ENCODE measurements at places on chromosomes 3 and 15.

GRCh38 chr15:41513506-41514227 is at the start of gene LTK:
Gene LTK, minus strand, starts transcription at chr15:41513827. Its CDS starts 118 bp downstream, at chr15:41513709.
- DNase-seq, result no peak

DNA sequence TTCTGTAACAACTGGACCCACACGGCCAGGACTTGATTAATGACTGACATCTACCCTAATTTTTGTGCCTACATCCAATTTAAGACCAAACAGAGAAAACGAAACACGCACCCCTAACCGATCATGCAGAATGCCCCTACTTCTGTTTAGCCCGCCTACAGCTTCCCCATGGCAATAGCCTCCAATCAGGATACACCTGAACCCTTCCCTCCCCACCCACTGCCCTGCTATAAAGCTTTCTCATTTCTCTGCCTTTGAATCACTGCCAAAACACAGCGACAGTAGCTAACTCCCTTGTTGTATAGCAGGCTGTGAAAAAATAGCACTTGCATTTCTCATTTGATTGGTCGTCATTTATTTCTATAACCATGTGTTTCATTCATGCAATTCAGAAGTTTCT is 45.2 kb upstream of the DPPA4 start:
- no peak for DNase-seq

DNA sequence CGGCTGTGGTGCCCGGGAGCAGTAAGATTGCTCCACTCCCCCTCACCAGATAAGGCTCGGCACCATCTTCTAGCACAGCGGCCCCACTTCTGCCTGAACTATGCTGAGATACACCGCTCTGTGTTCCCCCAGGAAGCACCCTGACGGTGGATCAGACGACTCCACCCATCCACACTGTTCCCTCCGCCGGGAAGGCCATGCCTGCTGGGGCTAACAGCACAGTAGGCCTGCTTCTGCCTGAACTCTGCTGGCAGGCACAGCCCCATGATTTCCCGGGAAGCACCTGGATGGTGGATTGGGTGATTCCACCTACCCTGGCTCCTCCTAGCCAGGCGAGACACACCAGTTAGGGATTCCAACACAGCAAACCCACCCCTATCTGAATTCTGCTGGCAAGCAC is 36.3 kb upstream of the PPM1L start:
- DNase-seq, result no peak

DNA sequence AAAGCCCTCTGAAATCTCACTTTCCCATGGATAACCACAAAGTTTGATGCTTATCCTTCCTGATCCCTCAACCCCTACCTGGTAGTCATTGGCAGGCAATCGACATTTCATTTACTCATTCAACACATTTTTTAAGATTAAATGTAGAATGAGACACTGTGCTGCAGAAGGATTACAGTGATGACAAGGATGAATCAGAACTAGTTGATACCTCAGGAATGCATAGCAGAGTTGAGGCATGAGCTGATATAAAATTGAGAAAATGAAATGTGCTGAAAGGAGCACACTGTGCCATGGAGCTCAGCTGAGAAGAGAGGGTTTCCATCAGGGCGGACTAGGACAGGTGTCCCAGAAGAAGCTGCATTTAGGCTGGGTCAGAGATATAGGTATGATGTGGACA is 48.9 kb upstream of the ACTL6A start:
- DNase-seq, result no peak

GRCh38 chr15:29352402-29352801 is 82.8 kb upstream of the NSMCE3 start:
- no peak for DNase-seq

DNA sequence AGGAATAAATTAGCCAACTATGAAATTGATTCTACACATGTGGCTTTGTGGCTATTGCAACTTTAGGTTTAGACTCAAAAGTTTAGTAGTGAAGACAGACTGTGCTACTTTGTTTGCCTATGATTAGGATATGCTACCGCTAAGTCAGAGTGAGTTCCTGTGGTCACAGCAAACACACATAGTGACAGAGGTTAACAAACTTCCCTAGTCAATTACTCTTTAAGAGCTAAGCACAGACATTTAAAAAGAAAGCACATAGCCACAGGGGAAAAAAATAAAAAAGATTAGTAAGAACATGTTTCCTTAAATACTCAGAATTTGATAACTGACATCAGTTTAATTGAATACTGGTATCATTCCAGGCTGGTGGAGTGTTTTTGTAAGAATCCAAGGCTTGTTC is 207.1 kb downstream of the GBE1 start:
- DNase-seq, result no peak

GRCh38 chr3:11494131-11494916 is 149.4 kb downstream of the VGLL4 start:
- DNase-seq, result no peak

- no peak for DNase-seq
Observed at GRCh38 chr3:107236655-107237337, 140.4 kb upstream of the CCDC54 start.

DNA sequence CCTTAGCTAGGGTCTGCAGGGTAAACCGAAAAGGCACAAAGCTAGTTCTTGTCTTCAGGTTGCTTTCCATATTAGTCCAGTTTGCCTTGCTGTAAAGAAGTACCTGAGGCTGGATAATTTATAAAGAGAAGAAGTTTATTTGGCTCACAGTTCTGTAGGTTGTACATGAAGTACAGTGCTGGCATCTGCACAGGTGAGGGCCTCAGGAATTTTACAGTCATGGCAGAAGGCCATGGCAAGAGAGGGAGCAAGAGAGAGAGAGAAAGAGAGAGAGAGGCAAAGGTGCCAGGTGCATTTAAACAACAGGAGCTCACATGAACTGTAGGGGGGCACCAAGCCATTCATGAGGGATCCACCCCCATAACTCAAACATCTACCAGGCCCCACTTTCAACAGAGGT is 26.9 kb downstream of the TRIM42 start:
- DNase-seq, result no peak

DNA sequence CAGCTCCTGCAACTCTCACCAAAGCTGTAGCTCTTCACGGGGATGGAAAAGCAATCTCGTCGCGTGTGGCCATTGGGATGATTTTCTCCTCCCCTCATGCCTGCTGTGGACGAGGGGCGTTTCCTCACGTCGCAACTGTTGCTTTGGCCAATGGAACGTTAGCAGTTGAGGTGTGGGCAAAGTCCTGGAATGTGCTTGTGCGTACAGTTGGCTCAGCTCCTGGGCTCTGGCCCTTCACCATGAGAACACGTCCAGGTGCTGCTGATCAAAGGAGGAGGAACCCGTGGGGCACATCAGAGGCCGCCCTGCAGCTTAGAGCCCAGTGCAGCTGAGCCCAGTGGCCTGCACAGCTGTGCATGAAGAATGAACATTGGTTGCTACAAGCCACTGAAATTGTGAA is 186.1 kb downstream of the TJP1 start:
- no peak for DNase-seq

DNA sequence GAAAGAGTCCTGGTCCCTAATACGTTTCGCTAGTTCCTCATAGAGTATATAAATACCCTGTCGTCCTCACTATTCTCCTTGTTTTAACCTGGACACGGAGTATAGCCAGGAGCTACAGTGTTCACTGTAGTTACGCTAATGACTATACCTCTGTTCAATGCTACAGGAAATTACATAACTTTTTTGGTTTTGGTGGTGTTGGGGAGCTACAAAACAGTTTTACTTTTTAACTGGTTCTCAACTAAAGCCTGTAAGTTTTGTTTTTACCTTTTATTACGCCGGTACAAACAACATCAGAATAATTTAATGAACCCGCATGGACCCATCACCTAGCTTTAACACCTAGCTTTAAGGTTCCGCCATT is 1.5 kb downstream of the LMLN start:
- DNase-seq, result peak; percentile 75

- no peak for DNase-seq
Observed at GRCh38 chr3:103169289-103169688, 734.5 kb downstream of the ZPLD1 start.

GRCh38 chr3:31468433-31468832 is 64.3 kb upstream of the STT3B start:
- no peak for DNase-seq

DNA sequence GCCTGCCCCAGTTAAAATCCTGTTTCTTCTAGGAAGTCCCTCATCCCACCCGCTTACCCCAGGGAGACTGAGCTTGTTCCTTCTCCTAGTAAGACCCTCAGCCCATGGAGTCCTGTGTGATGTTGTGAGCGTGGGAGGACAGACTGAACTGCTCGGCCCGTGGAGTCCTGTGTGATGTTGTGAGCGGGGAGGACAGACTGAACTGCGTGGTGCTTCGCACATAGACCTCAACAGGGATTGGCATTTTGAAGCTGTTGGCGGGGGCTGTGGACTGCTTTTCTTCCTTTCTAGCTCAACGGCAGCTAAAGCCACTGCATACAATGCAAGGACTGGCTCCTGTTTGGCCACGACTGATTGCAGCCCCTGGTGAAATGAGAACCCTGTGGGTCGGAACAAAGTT is 1.6 kb upstream of the SPTBN5 start:
- no peak for DNase-seq

GRCh38 chr3:190238871-190239270 is 83.4 kb downstream of the CLDN1 start:
- DNase-seq, result no peak

DNA sequence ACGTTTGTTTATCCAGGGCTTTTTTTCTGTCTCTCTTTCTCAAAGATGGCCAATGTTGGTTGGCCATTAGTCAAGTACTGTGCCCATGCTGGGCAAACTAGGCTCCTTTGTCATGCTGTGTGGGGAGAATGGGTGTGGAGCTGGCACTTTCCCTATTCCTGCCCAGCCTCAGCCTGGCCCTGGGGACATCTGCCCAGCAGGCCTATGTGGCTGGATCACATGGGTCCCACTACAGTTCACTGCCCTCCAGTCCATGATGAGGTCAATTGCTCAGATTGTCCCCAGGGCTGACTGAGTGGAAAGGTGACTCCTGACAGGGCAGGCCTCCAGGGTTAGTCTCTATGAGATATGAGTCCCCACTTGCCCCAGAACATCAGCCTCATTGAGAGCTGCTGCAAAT is 54.4 kb upstream of the HERC1 start:
- no peak for DNase-seq

DNA sequence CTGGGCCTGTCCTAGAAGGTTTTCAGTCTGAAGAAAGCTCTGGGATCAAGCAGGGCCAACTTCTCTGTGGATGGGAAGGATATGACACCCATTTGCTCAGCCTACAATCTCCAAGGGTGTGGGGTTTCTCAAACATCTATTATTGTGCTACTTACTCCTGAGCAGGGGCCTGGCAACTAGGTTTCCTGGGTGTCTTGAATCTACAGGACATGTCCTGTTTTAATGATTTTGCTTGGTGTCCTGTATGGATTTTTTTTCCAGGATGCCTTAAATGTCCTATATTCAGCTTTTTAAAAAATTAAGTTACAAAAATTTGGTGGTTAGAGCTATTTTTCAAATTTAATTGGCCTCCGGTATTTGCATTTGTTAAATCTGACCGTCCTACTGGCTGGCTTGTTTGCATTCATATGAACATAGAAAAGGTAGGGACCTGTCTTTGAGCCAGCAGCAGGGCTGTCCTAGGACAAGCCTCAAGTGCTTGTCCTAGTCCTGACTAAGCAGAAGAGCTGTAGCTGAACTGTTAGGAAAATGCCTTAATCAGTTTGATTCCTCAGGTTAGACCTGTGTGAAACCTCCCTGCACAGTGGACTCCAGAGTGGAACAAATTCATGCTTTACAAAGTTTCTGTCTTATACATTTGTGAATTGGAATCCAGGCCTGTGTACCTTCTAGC is 40.0 kb upstream of the LMOD3 start:
- no peak for DNase-seq

DNA sequence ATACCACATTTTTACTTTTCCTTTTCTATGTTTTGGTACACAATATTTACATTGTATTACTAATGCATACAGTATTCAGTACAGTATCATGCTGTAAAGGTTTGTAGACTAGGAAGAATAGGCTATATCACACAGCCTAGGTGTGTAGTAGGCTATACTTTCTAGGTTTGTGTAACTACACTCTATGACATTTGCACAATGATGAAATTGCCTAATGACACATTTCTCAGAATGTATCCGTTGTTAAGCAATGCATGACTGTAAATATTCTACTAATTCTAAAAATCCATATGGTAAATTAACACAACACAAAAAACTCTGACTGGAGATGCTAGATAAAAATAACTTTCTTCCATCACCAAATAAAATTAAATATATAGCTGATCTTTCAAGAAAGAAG is 16.2 kb downstream of the NEDD4 start:
- DNase-seq, result peak; percentile 21

DNA sequence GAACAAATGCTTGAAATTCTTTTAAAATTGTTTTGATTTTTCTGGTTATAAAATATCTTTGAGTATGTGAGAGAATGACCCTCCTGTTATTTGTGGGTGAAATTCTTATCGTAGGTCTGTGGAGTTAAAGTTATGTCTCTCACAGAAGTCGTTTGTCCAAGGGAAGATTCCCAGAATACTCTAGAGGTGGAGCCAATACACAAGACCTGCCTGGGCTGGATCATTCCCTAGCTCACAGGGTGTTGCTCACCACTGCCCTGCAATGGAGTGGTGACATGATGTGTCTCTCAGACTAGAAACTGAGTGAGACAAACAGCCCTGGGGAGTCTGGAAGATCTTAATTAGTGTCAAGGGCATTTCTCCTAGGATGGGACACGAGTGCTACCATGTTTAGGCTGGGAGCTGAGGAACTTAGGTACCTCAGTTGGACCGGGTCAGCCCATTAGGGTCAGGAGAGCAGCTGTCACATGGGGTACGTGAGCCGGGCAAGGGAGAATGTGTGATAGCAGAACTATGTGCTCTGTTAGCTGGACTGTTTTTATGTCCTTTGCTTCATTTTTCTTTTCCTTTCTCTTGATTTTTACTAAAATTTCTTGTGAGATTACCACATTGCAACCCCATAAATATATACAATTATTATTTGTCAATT is 53.6 kb upstream of the MYO5C start:
- DNase-seq, result no peak

GRCh38 chr15:92808598-92809063 is 91.5 kb upstream of the CHD2 start:
- peak; percentile 44 for DNase-seq

- DNase-seq, result no peak
Observed at GRCh38 chr3:133136114-133137041, 98.2 kb downstream of the TMEM108 start.

GRCh38 chr3:175107995-175108394 is 248.9 kb downstream of the NAALADL2 start:
- DNase-seq, result no peak

- DNase-seq, result no peak
Observed at GRCh38 chr3:150725548-150725947, 21.8 kb upstream of the ERICH6 start.

DNA sequence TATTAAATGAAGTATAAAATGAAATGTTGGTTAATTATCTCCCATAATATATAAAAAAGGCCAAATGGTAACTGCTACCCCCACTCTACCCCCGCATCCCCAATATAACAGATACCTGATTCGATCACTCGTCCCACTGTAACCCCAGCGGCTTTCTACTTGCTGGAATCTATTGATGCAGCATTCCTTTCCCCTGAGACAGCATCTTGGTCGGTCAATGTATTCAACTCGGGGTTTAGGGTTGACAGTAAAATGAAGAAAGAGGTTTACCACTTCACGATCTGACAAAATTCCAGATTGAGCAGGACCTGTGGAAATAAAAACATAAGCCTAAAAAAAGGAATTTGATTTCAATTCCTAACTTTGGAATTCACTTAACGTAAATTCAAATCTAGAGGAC is 18.6 kb upstream of the C15orf40 start:
- no peak for DNase-seq

GRCh38 chr3:86109434-86109833 is 881.5 kb downstream of the VGLL3 start:
- DNase-seq, result no peak
